T-helper 17 cell (primary cell): ENCODE measurements at places on chromosomes 4 and X.
A peak's percentile ranks its signal among the peaks of the same experiment; 100 is the strongest.

DNA sequence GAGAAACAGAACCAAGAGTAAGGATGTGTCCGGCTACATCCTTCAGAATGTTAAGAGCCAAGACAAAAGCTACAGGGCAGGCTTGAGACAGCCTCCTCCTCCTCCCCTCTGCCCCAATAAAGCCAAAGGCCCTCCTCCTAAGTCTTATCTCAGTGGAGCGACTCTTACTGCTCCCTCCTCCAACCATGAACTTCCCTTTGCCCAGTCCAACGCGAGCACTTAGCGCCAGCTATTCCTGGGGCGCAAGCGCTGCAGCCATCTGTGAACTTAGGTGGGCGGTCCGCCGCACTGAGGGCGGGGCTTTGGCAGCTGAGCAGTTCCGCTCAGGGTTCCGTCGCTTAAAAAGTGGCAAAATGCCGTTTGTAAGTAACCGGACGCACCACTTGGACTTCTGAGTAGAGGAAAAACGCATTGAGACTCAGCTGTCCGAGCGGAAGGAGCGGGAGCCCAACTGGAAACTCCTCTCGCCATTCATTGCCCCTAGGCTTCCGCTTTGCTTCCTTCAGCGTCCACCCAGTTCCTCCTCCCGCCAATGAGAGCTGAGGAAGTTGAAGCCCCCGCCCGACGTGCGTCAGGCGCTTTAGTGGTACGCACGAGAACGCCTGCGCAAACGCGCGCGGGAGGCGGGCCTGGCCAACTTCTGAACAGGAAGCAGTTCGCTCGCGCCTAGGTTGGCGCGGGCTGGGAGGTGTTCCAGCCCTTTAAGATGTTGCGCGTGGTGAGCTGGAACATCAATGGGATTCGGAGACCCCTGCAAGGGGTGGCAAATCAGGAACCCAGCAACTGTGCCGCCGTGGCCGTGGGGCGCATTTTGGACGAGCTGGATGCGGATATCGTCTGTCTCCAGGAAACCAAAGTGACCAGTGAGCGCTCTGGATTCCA is at the start of gene APEX2:
Gene APEX2 (plus strand): TSS at position 647 of the 882 bp plus-strand sequence. CDS start 60 bp downstream, at position 707.
- peak; percentile 81 for DNase-seq
- H3K36me3 ChIP-seq: no peaks in the 10 kb centered on the region
- H3K27ac ChIP-seq: peak within 1 kb of the TSS; percentile 97
- H3K4me3 ChIP-seq: peak within 1 kb of the TSS; percentile 93
- peaks cover 15% of the 10 kb centered on the region for H3K4me1 ChIP-seq

GRCh38 chr4:173418639-173419038 is 19.7 kb upstream of the SCRG1 start:
- no peak overlapping the region for H3K27ac ChIP-seq
- peaks cover 4% of the 10 kb centered on the region for H3K27me3 ChIP-seq
- H3K4me3 ChIP-seq: no peak overlapping the region
- H3K4me1 ChIP-seq: peaks cover 9% of the 10 kb centered on the region
- no peak for DNase-seq

DNA sequence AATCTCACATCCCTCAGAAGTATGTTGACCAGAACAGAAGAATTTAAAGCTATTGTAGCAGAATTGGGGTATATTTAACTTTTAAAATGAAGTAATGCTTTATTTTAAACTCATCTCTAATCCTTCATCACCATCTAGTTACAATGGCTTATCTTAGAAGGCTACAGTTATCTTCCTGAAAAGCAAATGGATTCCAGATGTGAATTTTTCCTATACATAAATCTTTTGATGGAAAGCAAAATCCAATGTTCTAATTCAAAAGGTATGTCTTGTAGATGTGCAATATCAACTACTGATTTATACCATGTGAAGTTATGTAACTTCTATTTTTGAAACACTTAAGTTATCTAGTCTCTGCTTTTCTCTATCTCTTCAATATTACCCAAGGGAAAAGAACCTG is 47.6 kb downstream of the CCNG2 start:
- H3K4me1 ChIP-seq: no peaks in the 10 kb centered on the region
- H3K27me3 ChIP-seq: peaks cover 33% of the 10 kb centered on the region
- H3K4me3 ChIP-seq: no peak overlapping the region
- no peaks in the 10 kb centered on the region for H3K36me3 ChIP-seq

- DNase-seq: no peak
- H3K27ac ChIP-seq: no peak overlapping the region
- peaks cover 2% of the 10 kb centered on the region for H3K4me1 ChIP-seq
- H3K4me3 ChIP-seq: no peak overlapping the region
- peaks cover 18% of the 10 kb centered on the region for H3K27me3 ChIP-seq
Observed at GRCh38 chr4:82402196-82402775, 28.0 kb downstream of the HNRNPDL start.

DNA sequence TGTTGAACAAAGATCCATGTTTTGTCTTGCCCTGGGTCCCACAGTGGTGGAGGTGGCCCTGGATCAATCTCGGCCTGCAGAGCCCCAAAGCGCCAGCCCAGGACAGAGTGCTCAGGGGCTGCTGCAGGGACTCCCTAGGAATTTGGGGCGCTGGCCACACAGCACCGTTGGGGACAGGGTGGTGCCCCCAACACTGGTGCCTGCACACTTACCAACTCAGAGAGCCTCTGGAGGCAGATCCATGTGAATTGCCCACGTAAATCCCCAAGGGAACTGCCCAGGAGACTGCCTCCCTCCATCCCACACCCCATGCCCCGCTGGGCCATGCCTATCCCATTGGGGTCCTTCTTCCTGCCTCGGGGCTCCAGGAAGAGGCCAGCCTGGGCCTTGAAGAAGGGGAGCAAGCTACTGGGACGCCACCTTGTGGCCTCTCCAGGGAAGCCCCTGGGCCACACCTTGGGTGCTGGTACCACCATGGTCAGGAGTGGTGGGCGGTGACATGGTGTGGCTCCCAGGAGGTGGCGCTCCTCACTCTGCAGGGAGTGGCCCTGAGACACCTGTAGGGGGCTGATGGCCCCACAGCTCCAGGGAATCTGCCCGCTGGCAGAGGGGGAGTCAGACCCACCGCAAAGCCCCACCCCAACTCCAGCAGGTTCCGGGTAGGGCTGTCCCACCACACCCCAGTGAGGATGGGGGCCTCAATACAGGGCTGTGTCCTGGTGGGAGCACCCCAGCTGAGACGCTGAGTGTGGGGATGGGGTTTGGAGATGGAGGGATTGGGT is 22.8 kb downstream of the CFAP99 start:
- H3K4me1 ChIP-seq: peaks cover 3% of the 10 kb centered on the region
- H3K36me3 ChIP-seq: no peaks in the 10 kb centered on the region
- H3K27ac ChIP-seq: no peak overlapping the region
- DNase-seq: peak; percentile 56
- H3K27me3 ChIP-seq: no peaks in the 10 kb centered on the region
- H3K4me3 ChIP-seq: no peak overlapping the region

- H3K36me3 ChIP-seq: no peaks in the 10 kb centered on the region
- no peaks in the 10 kb centered on the region for H3K27me3 ChIP-seq
- H3K4me3 ChIP-seq: no peak overlapping the region
- no peaks in the 10 kb centered on the region for H3K4me1 ChIP-seq
- DNase-seq: no peak
- H3K27ac ChIP-seq: peak overlapping the region; percentile 34
Observed at GRCh38 chr4:88752754-88753153, 55.1 kb upstream of the NAP1L5 start.

DNA sequence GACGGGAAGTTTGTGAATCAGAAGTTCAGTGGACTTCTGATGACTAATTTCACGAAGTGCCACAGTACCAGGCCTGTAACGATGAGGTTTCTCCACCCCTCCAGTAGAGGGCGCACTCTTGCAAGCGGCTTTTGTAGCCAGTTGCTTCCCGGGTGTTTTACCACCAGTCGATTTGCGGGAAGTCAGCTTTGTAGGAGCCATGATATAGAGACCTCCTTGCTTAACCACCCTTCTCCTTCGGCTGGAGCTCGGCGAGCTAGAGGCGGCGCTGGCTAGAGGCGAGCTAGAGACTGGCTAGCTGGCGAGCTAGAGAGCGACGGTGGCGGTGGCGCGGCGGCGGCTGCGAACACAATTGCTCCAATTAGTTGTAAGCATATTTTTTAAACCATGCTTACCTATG is 72.0 kb downstream of the IL1RAPL1 start:
- H3K4me1 ChIP-seq: no peaks in the 10 kb centered on the region
- H3K36me3 ChIP-seq: no peaks in the 10 kb centered on the region
- no peak overlapping the region for H3K4me3 ChIP-seq
- H3K27me3 ChIP-seq: no peaks in the 10 kb centered on the region

DNA sequence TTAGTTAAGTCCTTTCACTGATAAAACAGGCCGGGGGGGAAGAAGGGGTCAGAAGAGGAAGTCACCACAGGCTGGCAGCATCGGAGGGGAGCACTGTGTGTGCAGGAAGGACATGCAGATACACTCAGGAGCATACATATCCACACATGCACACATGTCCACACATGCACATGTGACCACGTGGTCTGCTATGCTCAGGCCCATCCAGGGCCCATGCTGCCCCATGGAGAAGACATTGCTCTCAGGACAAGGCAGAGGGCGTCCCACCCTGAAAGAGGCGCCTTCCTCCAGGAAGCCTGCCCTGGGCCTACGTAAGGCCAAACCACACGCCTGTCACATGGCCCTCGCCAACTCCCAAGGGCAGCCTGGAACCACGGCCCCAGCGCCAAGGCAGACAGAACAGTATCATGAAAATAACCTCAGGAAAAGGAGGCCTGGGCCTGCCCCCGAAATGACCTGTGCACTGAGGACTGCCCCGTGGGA is 15.8 kb downstream of the WDR1 start:
- H3K4me3 ChIP-seq: peak overlapping the region; percentile 79
- H3K27ac ChIP-seq: peak overlapping the region; percentile 97
- H3K27me3 ChIP-seq: no peaks in the 10 kb centered on the region
- DNase-seq: no peak
- peaks cover 4% of the 10 kb centered on the region for H3K36me3 ChIP-seq

GRCh38 chrX:102517326-102517725 is 787 bp upstream of the TMSB15A start:
- no peak overlapping the region for H3K27ac ChIP-seq
- no peaks in the 10 kb centered on the region for H3K36me3 ChIP-seq
- H3K27me3 ChIP-seq: peaks cover 34% of the 10 kb centered on the region
- peaks cover 2% of the 10 kb centered on the region for H3K4me1 ChIP-seq
- no peak overlapping the region for H3K4me3 ChIP-seq

DNA sequence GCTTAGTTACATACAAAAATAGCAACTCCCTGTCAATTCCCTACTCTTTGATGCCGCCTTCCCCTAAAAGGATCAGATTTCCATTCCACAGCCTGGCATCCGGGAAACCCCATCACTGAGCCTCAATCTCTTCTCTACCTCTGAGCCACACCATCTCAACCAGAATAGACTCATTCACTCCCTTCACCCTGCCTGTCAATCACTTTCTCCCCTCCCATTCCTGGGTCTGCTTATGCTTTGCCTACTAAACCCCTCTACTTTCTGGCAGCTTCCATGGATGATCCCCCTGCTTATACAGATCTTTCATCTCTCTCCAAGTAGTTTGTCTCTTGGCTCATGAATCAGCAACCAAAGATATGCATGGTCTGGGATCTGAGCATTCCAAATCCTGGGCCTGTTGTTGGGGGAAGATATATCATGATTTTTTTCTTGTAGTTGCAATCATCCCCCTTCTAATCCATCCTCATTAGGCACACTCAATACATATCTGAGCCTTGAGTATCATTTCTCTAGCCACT is 2.6 kb downstream of the AMER1 start:
- H3K4me1 ChIP-seq: peaks cover 19% of the 10 kb centered on the region
- no peak overlapping the region for H3K4me3 ChIP-seq
- no peak for DNase-seq
- H3K27me3 ChIP-seq: no peaks in the 10 kb centered on the region

- no peak for DNase-seq
- H3K27me3 ChIP-seq: peaks cover 13% of the 10 kb centered on the region
- H3K36me3 ChIP-seq: no peaks in the 10 kb centered on the region
- H3K4me1 ChIP-seq: peaks cover 22% of the 10 kb centered on the region
- no peak overlapping the region for H3K27ac ChIP-seq
Observed at GRCh38 chr4:6772223-6772928, 10.2 kb upstream of the KIAA0232 start.

GRCh38 chrX:13271511-13271910 is 48.3 kb downstream of the ATXN3L start:
- H3K27me3 ChIP-seq: no peaks in the 10 kb centered on the region
- H3K4me1 ChIP-seq: no peaks in the 10 kb centered on the region
- H3K36me3 ChIP-seq: no peaks in the 10 kb centered on the region
- no peak overlapping the region for H3K27ac ChIP-seq
- no peak overlapping the region for H3K4me3 ChIP-seq
- no peak for DNase-seq

DNA sequence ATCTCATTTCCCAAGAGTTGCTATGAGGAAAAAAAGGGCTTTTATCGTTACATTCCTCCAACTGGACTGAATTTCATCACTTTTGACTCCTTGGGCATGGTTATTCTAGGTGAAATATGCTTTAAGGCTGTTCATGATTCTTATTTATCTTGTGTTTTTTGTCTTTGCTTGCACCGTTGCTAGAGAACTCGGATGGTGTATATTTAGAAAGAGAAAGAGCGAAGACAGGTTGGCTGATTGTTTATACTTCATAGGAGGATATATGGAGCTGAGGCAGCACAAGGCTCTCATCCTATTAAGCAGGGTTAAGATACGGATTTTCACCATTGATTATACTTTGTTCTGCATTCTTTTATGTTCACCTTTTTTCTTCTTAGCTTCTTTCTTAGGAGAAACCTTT is 94.9 kb upstream of the GEMIN8 start:
- H3K27me3 ChIP-seq: peaks cover 5% of the 10 kb centered on the region
- H3K36me3 ChIP-seq: no peaks in the 10 kb centered on the region
- no peak for DNase-seq

GRCh38 chrX:48945517-48946348 is 11.7 kb downstream of the OTUD5 start:
- H3K4me3 ChIP-seq: no peak overlapping the region
- DNase-seq: peak; percentile 33
- peaks cover 2% of the 10 kb centered on the region for H3K36me3 ChIP-seq
- no peaks in the 10 kb centered on the region for H3K27me3 ChIP-seq
- H3K4me1 ChIP-seq: peaks cover 28% of the 10 kb centered on the region

GRCh38 chr4:175427751-175428150 is 384.3 kb downstream of the GPM6A start:
- no peak overlapping the region for H3K4me3 ChIP-seq
- H3K27ac ChIP-seq: no peak overlapping the region
- no peaks in the 10 kb centered on the region for H3K27me3 ChIP-seq
- no peaks in the 10 kb centered on the region for H3K36me3 ChIP-seq

GRCh38 chr4:36026348-36026880 is 217.9 kb downstream of the ARAP2 start:
- no peaks in the 10 kb centered on the region for H3K27me3 ChIP-seq
- H3K4me1 ChIP-seq: no peaks in the 10 kb centered on the region
- no peaks in the 10 kb centered on the region for H3K36me3 ChIP-seq
- H3K27ac ChIP-seq: no peak overlapping the region
- no peak overlapping the region for H3K4me3 ChIP-seq
